Panc1 (cell line): ENCODE measurements at places on chromosomes 1 and 21. TPM values are rescaled to one million over a fixed set of nuclear protein-coding genes. Genes with fewer than 3 reads are reported as not detected.

- peak overlapping the region; percentile 54 for H3K4me3 ChIP-seq
- no peaks in the 10 kb centered on the region for H3K36me3 ChIP-seq
- peak; percentile 81 for DNase-seq
- H3K27me3 ChIP-seq, result no peaks in the 10 kb centered on the region
These were observed 13.5 kb upstream of the SLC19A1 start for GRCh38 chr21:45555557-45556301.

DNA sequence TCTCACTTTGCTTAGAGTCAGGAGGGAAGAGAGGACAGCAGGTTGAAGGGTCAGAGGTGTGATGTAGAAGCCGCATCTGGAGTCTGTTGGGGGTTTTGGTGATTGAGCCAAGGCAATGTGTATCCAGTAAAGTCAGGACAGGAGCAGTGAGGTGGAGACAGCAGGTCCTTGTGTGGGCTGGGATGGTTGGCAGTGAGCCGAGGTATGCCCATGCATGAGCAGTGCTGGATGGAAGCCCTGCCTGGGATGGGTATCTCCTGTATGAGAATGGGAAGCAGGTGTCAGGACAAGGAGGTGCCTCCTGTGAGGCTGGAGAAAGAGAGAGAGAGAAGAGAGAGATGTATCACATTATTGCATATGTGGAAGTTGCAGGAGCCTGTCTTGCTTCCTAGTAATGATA, 90.0 kb downstream of the OBSCN start:
- H3K4me1 ChIP-seq, result no peaks in the 10 kb centered on the region
- DNase-seq, result no peak

DNA sequence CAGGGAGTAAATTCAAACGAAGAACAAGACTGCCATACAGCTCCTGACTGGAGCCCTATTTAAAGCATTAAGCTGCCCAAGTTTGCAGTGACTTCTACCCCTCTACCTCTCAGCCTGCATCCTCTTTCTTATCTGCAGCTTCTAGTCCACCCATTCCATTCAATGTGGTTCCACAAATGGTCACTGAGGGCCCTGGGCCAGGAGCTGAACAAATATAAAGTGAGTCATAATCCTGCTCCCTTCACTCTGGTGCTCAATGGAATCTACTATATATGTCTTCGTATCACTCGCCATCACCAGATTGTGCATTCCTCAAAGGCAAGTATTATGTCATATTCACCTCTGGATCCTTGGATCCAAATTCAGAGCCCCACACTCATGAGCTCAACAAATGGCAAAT, 398.7 kb downstream of the BRINP2 start:
- no peaks in the 10 kb centered on the region for H3K27me3 ChIP-seq
- no peak overlapping the region for H3K27ac ChIP-seq
- H3K4me3 ChIP-seq, result no peak overlapping the region
- no peak for DNase-seq
- H3K36me3 ChIP-seq, result no peaks in the 10 kb centered on the region

DNA sequence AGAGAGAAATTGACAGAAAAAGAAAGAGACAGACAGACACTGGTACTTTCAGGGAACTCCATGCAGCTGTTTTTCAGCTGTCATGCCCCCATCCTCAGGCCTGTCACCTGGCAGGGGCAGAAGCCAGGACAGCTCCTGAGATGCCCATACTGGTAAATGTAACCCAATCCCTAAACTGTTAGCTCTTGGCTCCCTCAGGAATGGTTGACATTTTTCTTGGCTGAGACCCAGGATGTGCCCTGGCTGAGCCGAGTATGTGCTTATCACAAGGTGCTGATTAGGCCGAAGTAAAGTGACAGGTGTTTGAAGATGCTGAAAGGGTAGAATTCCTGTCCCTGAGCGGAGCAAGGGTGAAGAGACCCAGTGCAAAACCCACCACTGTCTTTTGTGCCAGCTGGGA, 50.7 kb downstream of the PGM1 start:
- no peak for DNase-seq
- no peaks in the 10 kb centered on the region for H3K4me1 ChIP-seq
- H3K27ac ChIP-seq, result no peak overlapping the region
- peaks cover 2% of the 10 kb centered on the region; the same call in 1 of the 2 replicates for H3K36me3 ChIP-seq

DNA sequence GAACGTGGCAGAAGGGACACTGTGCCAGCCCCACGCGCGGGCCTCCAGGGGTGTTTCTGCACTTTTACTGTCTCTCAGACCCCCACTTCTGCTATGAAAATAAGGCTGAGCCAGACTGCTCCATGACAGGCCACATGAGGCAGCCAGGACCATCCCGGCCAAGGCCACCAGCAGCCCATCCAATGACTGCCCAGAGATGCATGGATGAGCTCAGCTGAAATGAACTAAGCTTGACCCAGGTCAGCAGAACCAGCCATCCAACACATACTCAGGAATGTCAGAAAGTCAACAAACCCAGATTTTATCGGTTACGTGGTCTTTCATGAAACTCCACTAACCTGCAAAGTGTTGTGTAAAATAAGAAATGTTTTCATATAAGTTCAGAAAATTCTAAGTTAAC, 51.2 kb downstream of the CCDC185 start:
- peaks cover 4% of the 10 kb centered on the region; the same call in 1 of the 2 replicates for H3K27me3 ChIP-seq
- no peaks in the 10 kb centered on the region for H3K4me1 ChIP-seq
- DNase-seq, result no peak
- no peak overlapping the region for H3K27ac ChIP-seq
- H3K36me3 ChIP-seq, result no peaks in the 10 kb centered on the region
- H3K4me3 ChIP-seq, result no peak overlapping the region

The KCNK1 gene
- total RNA-seq, result 0.13 TPM

The FNDC10 gene
- total RNA-seq, result 16.2 TPM

The TAL1 gene
- total RNA-seq, result 0.05 TPM

DNA sequence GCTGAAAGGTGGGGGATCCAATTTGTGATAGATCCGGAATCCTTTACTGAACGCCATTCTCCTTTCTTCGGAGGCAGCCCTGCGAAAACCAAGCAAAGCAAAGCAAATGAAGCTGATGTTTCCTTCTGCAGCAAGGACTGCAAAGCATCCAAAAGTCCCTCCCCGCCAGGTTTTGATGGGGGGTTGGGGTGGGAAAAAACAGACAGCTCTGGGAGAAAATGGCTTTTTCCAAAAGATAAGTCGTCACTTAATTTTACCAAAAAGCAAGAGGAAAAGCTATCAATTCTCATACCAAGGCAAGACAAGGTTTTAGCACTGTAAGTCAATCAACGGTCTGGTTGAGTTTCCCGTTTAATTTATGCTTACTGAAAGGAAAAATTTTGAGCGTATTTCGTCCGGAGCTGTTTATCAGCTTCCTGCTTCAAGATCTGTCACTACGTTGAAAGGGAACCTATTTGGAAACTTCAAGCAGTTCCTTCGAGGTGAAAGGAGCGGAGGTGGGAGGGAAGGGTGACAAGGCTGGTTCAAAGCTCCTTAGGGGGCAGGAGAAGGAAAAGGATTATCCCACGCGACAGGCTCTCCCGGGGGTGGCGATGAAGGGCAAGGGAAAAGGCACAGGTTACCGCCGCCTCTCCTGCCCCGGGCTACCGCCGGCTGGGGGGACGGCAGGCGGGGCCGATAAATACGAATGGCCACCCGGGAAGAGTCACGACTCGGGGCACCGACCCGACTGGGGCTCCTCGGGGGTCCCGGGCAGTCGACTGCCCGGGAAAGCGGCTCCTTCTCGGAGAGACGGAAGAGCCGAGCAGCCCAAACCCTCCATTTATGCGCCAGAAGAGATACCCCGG, 750 bp downstream of the SYNJ1 start:
- no peak for DNase-seq
- peaks cover 4% of the 10 kb centered on the region for H3K4me1 ChIP-seq
- peak overlapping the region; percentile 70 for H3K27ac ChIP-seq
- H3K4me3 ChIP-seq, result peak overlapping the region; percentile 96
- peaks cover 4% of the 10 kb centered on the region for H3K36me3 ChIP-seq

GRCh38 chr1:220950576-220950975, 71.3 kb downstream of the HLX start:
- DNase-seq, result no peak
- H3K4me3 ChIP-seq, result no peak overlapping the region
- H3K27me3 ChIP-seq, result no peaks in the 10 kb centered on the region

- no peak overlapping the region for H3K27ac ChIP-seq
- no peak for DNase-seq
- H3K4me1 ChIP-seq, result no peaks in the 10 kb centered on the region
- H3K4me3 ChIP-seq, result no peak overlapping the region
- no peaks in the 10 kb centered on the region for H3K36me3 ChIP-seq
These were observed 10.7 kb upstream of the CNR2 start for GRCh38 chr1:23923592-23924499.

The KCNJ15 gene
- total RNA-seq, result 0.13 TPM

DNA sequence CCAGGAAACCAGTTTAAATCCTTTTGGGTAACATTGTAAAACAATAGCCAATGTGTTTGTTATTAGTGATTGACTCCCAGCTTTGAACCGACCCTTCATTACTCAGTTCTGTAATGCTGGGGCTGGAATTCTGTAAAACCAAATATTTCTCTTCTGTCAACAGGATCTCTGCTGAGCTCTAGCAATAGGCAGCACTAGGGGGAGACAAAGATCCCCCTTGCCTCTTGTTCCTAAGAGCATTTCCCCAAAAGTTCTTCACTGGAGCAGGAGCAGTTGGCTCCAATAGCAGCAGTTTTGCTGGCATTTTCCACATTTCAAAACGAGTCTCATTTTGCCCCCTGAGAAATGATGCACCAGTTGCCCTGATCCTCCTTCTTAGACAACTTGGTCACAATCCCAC, 1671.1 kb downstream of the MRPL39 start:
- no peak overlapping the region for H3K4me3 ChIP-seq
- H3K4me1 ChIP-seq, result no peaks in the 10 kb centered on the region
- H3K27me3 ChIP-seq, result no peaks in the 10 kb centered on the region
- no peak overlapping the region for H3K27ac ChIP-seq
- no peaks in the 10 kb centered on the region for H3K36me3 ChIP-seq

DNA sequence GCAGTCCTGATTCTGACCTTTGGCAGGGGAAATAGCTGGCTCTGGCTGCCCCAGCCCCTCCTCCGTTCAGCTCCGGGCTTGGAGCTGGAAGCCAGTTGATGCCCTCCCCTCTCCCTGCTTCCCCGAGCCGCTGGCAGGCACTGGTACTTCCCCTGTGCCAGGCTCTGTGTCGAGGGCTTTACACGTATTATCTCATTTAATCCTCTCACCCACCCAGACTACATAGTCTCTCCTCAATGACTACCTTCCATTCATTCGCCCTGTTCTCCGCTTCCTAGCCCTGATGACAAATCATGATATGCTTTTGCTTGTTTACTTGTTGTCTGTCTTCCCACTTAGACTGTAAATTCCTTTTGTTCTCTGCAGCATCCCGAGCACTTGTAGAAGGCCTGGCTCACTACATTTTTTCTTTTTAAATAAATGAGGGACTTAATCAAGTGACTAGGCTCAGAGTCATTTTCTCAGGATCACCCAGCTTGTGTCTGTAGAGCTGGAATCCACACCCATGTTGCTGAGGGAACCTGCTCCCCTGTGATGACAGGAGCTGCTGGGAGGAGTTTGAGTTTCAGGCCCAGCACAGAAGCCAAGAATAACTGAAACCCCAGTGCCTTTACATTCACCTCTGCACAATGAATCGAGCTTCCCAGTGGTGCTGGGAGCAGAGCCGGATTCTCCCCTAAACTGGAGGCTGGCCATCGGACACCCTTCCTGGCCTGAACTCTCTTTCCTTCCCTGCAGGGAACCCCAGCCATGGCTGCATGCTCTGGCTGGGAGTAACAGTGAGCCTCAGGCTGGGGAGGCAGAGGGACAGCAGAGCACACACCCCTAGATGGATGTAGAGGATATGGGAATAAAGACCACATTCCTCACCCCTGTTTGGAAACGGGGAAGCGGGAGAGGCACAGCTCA, 58.3 kb downstream of the UBIAD1 start:
- no peak for DNase-seq
- H3K27ac ChIP-seq, result no peak overlapping the region
- no peak overlapping the region for H3K4me3 ChIP-seq
- no peaks in the 10 kb centered on the region for H3K36me3 ChIP-seq
- H3K4me1 ChIP-seq, result no peaks in the 10 kb centered on the region
- H3K27me3 ChIP-seq, result no peaks in the 10 kb centered on the region

The GPR157 gene
- 19.8 TPM for total RNA-seq

The OR6Y1 gene
- not detected for total RNA-seq

DNA sequence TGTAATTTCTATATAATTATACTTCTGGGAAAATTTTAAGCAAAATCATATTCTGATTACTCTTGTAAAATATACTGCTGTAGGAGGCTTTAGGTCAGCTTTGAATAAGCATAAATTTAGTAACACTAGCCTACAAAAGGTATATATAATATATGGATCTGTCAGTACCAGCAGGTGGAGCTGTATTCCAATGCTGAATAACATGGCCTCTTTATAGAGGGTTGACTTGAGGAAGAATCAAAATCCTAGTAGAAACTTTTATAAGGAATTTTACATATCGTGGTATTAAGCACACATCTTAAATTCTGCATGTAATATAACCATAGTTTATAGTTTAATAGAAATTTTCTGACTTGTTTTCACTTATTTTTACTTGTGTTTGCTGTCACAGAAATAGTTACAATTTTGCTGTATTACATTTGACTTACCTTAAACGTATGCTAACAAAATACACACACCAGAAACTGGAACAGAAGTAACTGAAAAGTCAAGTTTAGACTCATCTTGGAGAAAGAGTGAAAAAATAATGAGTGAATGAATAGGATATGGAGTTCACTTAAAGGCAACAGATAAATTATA, 79.3 kb downstream of the HMCN1 start:
- H3K36me3 ChIP-seq, result no peaks in the 10 kb centered on the region
- no peaks in the 10 kb centered on the region for H3K4me1 ChIP-seq
- DNase-seq, result peak; percentile 22
- no peaks in the 10 kb centered on the region for H3K27me3 ChIP-seq

- H3K27me3 ChIP-seq, result no peaks in the 10 kb centered on the region
- H3K4me3 ChIP-seq, result no peak overlapping the region
- no peak overlapping the region for H3K27ac ChIP-seq
- H3K4me1 ChIP-seq, result no peaks in the 10 kb centered on the region
- H3K36me3 ChIP-seq, result peaks cover 3% of the 10 kb centered on the region; the same call in 1 of the 2 replicates
These were observed 20.7 kb upstream of the RPE65 start for GRCh38 chr1:68470388-68470970.

- no peak for DNase-seq
- H3K4me3 ChIP-seq, result no peak overlapping the region
- H3K27me3 ChIP-seq, result no peaks in the 10 kb centered on the region
- peaks cover 16% of the 10 kb centered on the region; the same call in 1 of the 2 replicates for H3K36me3 ChIP-seq
- H3K27ac ChIP-seq, result no peak overlapping the region
These were observed 3.7 kb downstream of the AURKAIP1 start for GRCh38 chr1:1371364-1371745.

The CACNA1E gene
- total RNA-seq, result not detected

DNA sequence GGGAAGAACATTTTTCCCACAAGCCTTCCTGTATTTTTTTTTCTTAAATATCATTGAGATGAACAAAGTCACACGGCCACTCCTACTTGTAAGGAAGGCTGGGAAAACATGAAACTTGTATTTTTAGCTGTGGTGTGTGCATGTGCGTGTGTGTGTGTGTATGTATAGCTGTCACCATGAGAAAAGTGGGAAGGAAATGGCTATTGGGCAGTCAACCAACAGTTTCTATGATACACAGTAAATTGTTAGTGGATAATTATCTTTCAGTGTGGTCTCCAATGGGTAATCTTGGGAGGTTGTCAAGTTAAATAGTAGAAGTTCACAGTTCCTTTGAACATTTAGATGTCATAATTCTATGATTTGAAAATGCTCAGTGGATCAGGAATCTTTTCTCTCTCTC, 132.7 kb upstream of the USP24 start:
- no peak overlapping the region for H3K27ac ChIP-seq
- no peaks in the 10 kb centered on the region for H3K36me3 ChIP-seq
- H3K4me1 ChIP-seq, result no peaks in the 10 kb centered on the region
- H3K27me3 ChIP-seq, result no peaks in the 10 kb centered on the region

The LAMC2 gene
- total RNA-seq, result 8.3 TPM

The EDARADD gene
- 35.4 TPM for total RNA-seq
